ENCODE measurements at places on chromosomes 4 and X. TPM values are rescaled to one million over a fixed set of nuclear protein-coding genes. Genes with fewer than 3 reads are reported as not detected.

The MAGEC1 gene
- not detected for total RNA-seq

The GCNA gene
- total RNA-seq: 4.1 TPM

GRCh38 chrX:120365320-120365719, 3.4 kb downstream of the ATP1B4 start:
- H3K27me3 ChIP-seq: no peaks in the 10 kb centered on the region
- H3K4me3 ChIP-seq: no peak overlapping the region
- no peaks in the 10 kb centered on the region for H3K4me1 ChIP-seq
- no peak overlapping the region for H3K27ac ChIP-seq
- peak; percentile 63 for DNase-seq
- no peaks in the 10 kb centered on the region for H3K36me3 ChIP-seq

- H3K27me3 ChIP-seq: no peaks in the 10 kb centered on the region
- no peaks in the 10 kb centered on the region for H3K4me1 ChIP-seq
- H3K27ac ChIP-seq: no peak overlapping the region
- no peak overlapping the region for H3K4me3 ChIP-seq
Measured at GRCh38 chr4:13933191-13933590, 305.7 kb upstream of the BOD1L1 start.

- no peaks in the 10 kb centered on the region for H3K36me3 ChIP-seq
- no peaks in the 10 kb centered on the region for H3K4me1 ChIP-seq
- DNase-seq: no peak
- H3K4me3 ChIP-seq: no peak overlapping the region
Measured at GRCh38 chr4:174794543-174795094, 34.4 kb downstream of the GLRA3 start.

GRCh38 chrX:10981506-10981905, 129.6 kb upstream of the HCCS start:
- DNase-seq: no peak
- H3K36me3 ChIP-seq: no peaks in the 10 kb centered on the region
- no peaks in the 10 kb centered on the region for H3K27me3 ChIP-seq
- H3K4me3 ChIP-seq: no peak overlapping the region
- H3K4me1 ChIP-seq: no peaks in the 10 kb centered on the region
- H3K27ac ChIP-seq: no peak overlapping the region

DNA sequence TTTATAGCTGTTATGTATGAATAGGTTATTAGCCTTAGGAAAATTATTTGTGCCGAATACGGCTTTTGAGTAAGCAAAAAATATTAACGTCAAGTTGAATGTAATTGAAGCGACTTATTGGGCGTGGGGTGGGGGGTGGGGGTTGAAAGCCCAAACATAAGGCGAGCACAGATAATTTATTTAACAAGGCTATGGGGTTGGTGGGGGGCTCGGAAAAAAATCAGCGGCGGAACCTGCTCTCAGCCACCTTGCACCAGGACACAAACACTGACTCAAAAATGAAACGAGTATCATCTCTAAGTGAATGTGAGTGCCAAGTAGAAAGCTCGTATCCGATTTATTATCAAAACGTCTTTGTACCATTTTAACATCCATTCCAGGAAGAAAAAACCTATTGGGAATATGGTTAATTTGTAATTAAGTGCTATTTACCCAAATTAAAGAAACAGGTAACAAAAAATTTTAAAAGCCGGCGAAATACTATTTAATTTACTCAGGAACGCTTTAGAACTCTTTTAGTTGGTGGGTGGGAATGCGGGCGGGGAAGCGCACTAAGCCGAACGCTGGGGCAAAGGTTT, 902 bp upstream of the LARP1B start:
- H3K4me3 ChIP-seq: peak overlapping the region; percentile 86
- peak overlapping the region; percentile 98 for H3K27ac ChIP-seq
- DNase-seq: peak; percentile 48
- H3K36me3 ChIP-seq: no peaks in the 10 kb centered on the region

- no peak overlapping the region for H3K27ac ChIP-seq
- peaks cover 4% of the 10 kb centered on the region for H3K4me1 ChIP-seq
- H3K36me3 ChIP-seq: no peaks in the 10 kb centered on the region
- no peaks in the 10 kb centered on the region for H3K27me3 ChIP-seq
Measured at GRCh38 chrX:46620505-46620904, 46.9 kb downstream of the CHST7 start.

- no peaks in the 10 kb centered on the region for H3K27me3 ChIP-seq
- H3K36me3 ChIP-seq: no peaks in the 10 kb centered on the region
- DNase-seq: no peak
- peaks cover 9% of the 10 kb centered on the region for H3K4me1 ChIP-seq
Measured at GRCh38 chrX:46551494-46552128, 6.4 kb upstream of the ZNF674 start.

DNA sequence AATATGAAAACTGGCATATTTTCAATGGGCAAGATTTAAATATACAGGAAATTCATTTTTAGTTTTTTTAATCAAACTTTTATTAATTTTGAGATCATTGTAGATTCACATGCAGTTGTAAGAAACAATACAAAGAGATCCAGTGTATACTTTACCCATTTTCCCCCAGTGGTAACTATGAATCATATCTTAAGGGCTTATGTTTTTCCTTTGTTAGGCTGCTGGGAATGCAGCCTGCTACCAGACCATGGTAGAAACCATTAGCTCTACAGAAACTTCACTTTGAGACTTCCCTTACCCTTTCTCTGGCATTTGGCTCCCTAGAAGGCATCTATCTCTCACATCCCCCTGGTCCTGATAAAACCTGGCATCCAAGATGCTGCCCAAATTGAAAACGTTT, 147.6 kb upstream of the EOLA2 start:
- no peak overlapping the region for H3K4me3 ChIP-seq
- no peak overlapping the region for H3K27ac ChIP-seq
- no peaks in the 10 kb centered on the region for H3K36me3 ChIP-seq
- peaks cover 6% of the 10 kb centered on the region for H3K4me1 ChIP-seq
- DNase-seq: no peak

DNA sequence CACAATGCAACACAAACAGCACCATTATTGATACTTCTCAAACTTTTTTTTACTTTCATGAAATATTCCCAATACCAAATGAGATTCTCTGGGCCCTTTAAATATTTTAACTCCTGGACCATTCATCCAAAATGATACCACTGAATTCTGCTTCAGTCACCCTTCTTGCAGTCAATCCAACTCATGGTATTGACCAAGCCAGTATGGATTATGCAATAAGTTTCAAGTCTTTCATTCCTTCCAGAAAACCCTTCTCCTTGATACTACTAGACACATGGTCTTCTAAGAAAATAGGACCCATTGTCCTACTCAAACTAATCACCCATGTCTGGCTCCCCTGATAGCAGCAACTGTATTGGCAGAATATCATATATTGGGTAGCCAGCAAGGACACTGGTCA, 23.0 kb downstream of the ZNF721 start:
- H3K27me3 ChIP-seq: no peaks in the 10 kb centered on the region
- H3K4me3 ChIP-seq: no peak overlapping the region
- peaks cover 23% of the 10 kb centered on the region for H3K4me1 ChIP-seq
- DNase-seq: no peak

DNA sequence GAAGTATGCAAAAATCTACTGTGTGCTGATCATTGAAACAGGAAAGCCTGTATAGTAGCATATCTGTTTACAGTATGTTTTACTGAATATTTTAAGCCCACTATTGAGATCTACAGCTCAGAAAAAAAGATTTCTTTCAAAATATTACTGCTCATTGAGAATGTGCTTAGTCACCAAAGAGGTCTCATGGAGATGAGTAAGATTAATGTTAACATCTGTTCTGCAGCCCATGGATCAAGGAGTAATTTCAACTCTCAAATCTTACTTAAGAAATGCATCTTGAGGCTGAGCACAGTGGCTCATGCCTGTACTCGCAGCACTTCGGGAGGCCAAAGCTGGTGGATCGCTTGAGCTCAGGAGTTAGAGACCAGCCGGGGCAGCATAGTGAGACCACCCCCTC, 3.3 kb downstream of the RNF4 start:
- no peak overlapping the region for H3K27ac ChIP-seq
- peaks cover 36% of the 10 kb centered on the region for H3K36me3 ChIP-seq
- H3K4me3 ChIP-seq: no peak overlapping the region
- DNase-seq: no peak

The NKX1-1 gene
- total RNA-seq: not detected

DNA sequence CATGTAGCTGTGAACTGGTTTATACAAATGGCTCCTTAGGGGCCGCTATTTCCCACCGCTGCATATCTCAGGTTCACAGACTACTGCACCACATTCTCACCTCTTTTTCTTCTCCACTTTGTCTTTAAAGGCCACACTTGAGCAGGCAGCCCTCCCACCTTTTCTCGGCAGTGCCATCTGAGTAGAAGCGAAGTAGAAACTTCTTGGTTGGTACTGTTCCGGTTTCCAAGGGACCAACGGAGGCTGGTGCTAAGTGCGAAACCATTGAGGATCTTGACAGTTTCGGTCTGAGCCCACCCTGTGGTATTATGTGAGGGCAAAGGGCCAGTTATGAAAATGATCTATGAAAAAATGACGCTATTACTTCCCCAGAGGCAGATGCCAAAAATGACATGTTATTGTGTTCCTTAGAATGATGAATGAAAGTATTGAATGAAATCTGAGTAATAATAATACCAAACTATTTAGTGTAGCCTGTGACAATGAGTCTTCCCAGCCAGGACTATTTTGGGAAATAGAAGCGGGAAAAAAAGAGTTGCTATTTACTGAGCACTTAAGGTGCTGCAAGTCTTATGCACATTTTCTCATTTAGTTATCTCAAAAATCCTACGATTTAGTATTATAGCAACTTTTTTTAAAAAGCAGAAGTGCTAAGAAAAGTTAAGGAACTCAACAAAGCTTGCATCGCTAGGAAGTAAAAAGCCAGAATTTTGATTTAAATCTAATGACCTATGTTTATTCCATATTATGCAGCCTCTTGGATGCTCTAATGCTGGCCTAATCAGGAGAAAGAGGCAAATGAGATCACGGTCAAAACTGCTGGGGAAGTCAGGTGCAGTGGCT, 29.6 kb upstream of the CHRNA9 start:
- no peaks in the 10 kb centered on the region for H3K27me3 ChIP-seq
- DNase-seq: no peak
- H3K4me3 ChIP-seq: no peak overlapping the region
- H3K27ac ChIP-seq: no peak overlapping the region
- H3K4me1 ChIP-seq: peaks cover 18% of the 10 kb centered on the region
- H3K36me3 ChIP-seq: no peaks in the 10 kb centered on the region

The DCAF4L1 gene
- not detected for total RNA-seq

DNA sequence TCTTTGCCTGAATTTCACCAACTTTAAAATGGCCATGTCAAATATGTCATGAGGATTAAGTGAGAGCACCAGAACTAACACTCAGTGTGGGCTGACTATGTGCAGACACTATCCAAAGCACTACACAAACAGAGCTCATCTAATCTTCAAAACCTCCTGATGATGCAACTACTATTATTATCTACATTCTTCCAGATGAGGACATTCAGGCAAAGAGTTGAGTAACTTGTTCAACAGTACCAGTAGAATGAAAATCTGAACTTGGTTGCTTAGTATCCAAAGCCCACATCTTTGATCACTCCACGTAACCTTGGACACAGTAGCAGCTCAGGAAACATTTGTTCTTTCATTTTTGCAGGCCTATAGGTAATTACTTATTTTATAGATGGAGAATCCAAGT, 90.1 kb downstream of the ATP8A1 start:
- H3K4me3 ChIP-seq: no peak overlapping the region
- peaks cover 21% of the 10 kb centered on the region for H3K36me3 ChIP-seq
- DNase-seq: no peak
- no peak overlapping the region for H3K27ac ChIP-seq
- peaks cover 21% of the 10 kb centered on the region for H3K4me1 ChIP-seq

The ZNF280C gene
- 14.7 TPM for total RNA-seq

GRCh38 chr4:74764119-74764518, 30.2 kb downstream of the BTC start:
- H3K36me3 ChIP-seq: no peaks in the 10 kb centered on the region
- no peak for DNase-seq
- H3K4me1 ChIP-seq: peaks cover 4% of the 10 kb centered on the region

The TLR3 gene
- 0.29 TPM for total RNA-seq

The SLC6A14 gene
- total RNA-seq: 8.6 TPM

- H3K27me3 ChIP-seq: no peaks in the 10 kb centered on the region
- H3K4me3 ChIP-seq: no peak overlapping the region
- DNase-seq: no peak
Measured at GRCh38 chr4:49032440-49033161, 46.5 kb downstream of the CWH43 start.

- H3K27ac ChIP-seq: no peak overlapping the region
- peak; percentile 63 for DNase-seq
- peaks cover 97% of the 10 kb centered on the region for H3K36me3 ChIP-seq
- H3K27me3 ChIP-seq: no peaks in the 10 kb centered on the region
- no peak overlapping the region for H3K4me3 ChIP-seq
Measured at GRCh38 chr4:1975391-1975801, 33.4 kb downstream of the NELFA start.

DNA sequence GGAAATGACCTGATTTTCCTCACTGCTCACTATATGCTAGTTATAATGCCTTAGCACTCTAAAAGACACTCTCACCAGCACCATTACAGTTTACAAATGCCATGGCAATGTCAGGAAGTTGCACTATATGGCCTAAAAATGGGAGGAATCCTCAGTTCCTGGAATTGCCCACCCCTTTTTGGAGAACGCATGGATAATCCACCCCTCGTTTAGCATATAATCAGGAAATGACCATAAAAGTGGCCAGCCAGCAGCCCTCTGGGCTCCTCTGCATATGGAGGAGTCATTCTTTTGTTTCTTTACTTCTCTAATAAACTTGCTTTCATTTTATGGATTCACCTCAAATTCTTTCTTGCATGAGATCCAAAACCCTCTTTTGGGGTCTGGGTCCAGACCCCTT, 93.0 kb downstream of the UPRT start:
- no peak for DNase-seq
- no peaks in the 10 kb centered on the region for H3K36me3 ChIP-seq
- H3K27ac ChIP-seq: no peak overlapping the region

The UPF3B gene
- total RNA-seq: 8.7 TPM

The GABRE gene
- 1,253 TPM for total RNA-seq

GRCh38 chrX:109954333-109954732, 48.6 kb upstream of the TMEM164 start:
- no peak overlapping the region for H3K27ac ChIP-seq
- no peaks in the 10 kb centered on the region for H3K27me3 ChIP-seq
- H3K4me3 ChIP-seq: no peak overlapping the region
- no peak for DNase-seq
- H3K4me1 ChIP-seq: no peaks in the 10 kb centered on the region

DNA sequence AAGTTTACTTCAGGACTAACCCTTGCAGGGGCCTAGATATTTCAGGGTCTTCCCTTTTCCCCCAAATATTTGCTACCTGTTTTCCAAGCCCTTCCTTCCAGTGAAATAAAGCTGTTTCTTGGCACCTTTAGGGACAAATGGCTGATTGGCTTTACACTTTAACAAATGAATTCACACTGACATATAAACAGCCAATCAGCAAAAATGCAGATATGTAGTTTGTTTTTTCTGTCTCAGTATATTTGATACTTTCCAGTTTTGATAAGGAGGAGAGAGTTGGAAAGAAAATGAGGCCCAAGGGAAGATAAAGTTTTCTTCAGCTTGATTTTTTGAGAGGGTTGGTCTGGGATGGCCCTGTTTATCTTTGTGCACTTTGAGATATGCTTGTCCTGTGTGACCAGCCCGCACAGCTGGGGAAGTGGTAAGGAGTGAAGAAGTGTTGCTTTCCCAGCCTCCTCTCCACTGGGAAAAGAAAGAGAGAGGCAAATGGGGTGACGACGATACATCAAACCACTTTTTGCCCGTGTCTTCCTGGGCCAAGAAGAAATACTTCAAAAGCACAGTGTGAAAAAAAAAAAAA, 67.5 kb downstream of the MGST2 start:
- H3K36me3 ChIP-seq: no peaks in the 10 kb centered on the region
- no peaks in the 10 kb centered on the region for H3K27me3 ChIP-seq
- no peak overlapping the region for H3K27ac ChIP-seq
- peaks cover 22% of the 10 kb centered on the region for H3K4me1 ChIP-seq
- H3K4me3 ChIP-seq: no peak overlapping the region
- DNase-seq: no peak
